ENCODE measurements at places on chromosomes 1 and 21.

DNA sequence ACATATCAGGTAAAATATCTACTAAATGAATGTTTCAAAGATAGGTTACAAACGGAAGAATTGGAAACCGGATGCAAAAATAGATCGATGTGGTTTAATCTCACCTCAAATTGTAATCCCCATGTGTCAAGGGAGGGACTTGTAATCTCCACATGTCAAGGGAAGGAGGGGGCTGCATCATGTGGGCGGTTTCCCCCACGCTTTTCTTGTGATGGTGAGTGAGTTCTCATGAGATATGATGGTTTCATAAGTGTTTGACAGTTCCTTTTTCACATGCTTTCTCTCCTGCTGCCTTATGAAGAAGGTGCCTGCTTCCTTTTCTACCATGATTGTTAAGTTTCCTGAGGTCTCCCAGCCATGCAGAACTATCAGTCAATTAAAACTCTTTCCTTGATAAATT lies 408.7 kb upstream of the TMPRSS15 start:
- no peak for DNase-seq

DNA sequence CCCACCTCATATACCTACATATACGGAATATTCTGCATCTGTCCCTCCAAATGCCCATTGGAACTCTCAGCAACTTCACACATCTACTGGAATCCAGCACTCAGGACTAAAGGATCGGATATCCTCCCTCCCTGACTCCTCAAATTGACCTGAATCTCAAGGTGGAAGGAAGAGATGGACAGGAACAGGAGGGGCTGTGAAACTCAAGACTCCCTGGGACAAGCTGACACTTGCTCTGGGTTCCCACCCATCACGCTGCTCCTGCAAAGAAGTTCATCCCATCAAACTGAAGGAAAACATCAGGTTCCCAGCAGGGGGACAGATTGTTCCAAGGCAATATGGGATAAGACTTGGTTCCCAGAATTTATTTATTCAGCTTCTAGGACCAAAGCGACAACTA lies 30.3 kb upstream of the TIAM1 start:
- DNase-seq = no peak

GRCh38 chr1:16727190-16728111 lies 12.9 kb upstream of the RNU1-4 start:
- DNase-seq = no peak

DNA sequence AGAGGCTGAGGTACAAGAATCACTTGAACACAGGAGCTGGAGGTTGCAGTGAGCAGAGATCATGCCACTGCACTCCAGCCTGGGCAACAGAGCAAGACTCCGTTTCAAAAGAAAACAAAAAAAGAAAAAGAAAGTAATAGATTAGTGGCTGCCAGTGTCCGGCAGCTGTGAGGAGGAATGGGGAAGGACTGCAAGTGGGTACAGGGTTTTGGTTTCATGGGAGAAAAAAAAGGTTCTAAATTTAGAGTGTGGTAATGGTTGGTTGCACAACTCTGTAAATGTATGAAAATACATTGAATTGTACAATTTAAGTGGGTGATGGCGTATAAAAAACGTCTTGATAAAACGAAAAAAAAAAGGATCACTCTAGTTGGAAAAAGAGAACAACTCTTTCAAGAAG lies 6.7 kb downstream of the TAF1A start:
- DNase-seq = no peak

GRCh38 chr1:28456078-28456477 lies 49.8 kb upstream of the RCC1 start:
- no peak for DNase-seq

DNA sequence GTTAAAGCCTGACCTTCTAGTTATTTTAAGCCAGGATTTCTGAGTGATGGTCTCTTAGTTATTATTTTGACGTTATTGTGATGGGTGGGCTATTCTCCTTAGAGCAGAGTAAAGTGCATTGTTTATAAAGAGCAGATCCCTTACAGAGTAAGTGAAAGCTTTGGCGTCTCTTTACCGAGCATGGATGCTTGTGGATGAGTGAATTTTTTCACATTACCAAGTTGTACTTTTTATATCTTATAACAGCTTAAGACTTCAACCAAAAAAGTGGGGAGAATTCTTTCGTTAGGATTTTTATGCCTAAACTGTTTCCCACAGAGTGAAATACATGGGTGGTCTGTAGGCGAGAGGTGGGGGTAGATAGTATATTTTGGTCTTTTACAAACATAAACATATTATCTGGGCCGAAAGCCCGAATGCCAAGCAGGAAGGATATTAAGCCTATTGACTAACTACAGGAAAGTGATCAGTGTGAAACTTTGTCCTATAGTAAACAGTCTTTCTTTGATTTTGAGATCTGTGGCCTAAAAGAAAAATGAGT lies 279.1 kb upstream of the C1orf105 start:
- no peak for DNase-seq

DNA sequence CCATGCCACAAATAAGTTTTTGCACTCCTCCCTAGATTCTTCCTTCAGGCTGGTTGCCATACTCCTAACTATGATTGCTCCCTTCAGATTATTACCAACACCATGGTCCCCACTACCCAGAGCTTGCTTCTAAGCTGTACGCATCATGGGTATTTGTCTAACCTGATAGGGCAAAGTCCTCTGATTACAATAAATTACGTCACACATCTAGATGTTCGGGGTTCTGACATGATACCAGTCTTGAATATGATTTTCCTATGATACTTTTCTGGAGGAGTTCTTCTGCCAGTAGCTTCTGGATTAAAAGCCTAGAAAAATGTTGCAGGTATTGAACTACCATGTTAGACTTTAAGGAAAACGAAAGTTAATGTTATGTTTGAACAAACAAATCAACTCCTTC lies 67.2 kb downstream of the NUF2 start:
- DNase-seq = no peak
